Activated gamma-delta T cell treated with anti-CD3 and anti-CD28 coated beads, Interleukin-2, amount 50 U/mL, for 16 hours (primary cell): ENCODE measurements at places on chromosomes 13 and 19.

- no peak for DNase-seq
These were observed 193.3 kb downstream of the KATNAL1 start for GRCh38 chr13:30113983-30114570.

GRCh38 chr13:57996717-57997116 lies 365.2 kb downstream of the PCDH17 start:
- DNase-seq: no peak

GRCh38 chr19:53624771-53625545 lies 6.8 kb upstream of the DPRX start:
- DNase-seq: no peak

GRCh38 chr13:43391036-43391435 lies 367.6 kb downstream of the DNAJC15 start:
- no peak for DNase-seq

- DNase-seq: no peak
These were observed 2638.2 kb downstream of the PCDH9 start for GRCh38 chr13:64591971-64592370.

DNA sequence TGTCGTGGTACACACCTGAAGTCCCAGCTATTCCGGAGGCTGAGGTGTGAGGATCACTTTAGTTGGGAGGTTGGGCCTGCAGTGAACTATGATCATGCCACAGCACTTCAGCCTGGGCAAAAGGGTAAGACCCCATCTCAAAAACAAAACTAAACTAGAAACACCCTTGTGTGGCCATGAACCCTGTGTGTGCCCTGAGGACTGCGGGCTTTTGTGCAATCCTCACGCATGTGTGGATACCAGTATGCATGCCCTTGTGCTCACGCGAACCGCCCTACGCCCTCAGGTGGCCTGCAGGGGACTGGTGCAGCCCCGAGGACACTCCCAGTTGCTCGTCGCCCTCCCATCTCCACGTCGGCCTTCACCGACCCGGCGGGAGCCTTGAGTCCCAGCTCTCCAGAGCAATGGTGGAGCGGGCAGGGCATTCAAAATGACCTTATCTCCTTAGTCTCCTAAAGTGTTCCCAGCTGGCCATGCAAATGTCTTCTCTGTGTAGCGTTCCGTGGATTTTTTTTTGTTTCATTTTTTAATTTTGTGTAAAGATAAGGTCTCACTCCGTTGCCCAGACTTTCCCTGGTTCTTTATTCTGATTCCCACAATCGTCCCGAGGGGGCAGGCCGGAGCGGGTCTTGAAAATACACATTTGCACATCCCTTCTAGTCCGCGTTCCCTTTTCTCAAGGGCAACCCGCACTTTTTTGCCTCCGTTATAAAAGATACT lies 868 bp upstream of the EGLN2 start:
- peak; percentile 49 for DNase-seq

- no peak for DNase-seq
These were observed 27.8 kb downstream of the ANKRD10 start for GRCh38 chr13:110886870-110887596.

- no peak for DNase-seq
These were observed 754 bp downstream of the RNF6 start for GRCh38 chr13:26221399-26221720.

GRCh38 chr19:36113894-36114720 lies 568 bp downstream of the POLR2I start:
- no peak for DNase-seq

- no peak for DNase-seq
These were observed 286.2 kb downstream of the NDFIP2 start for GRCh38 chr13:79767126-79767525.

DNA sequence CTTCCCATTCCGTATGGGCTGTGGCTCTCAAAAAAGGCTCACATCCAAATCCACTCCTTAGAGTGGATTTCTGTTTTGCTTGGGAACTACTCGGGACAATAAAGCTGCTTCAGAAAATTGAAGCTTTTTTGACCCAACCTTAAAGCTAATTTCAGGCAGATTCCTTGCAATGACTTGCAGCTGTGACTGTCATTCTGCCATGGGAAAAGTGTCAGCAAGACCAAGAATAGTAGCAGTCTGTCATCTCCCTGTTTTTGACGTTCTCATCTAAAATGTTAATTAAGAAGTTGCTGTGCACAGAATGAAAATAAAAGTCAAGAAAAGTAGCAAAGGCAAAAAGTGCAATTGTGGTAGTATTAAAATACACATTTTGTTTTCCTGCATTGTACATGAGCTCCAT lies 304.7 kb downstream of the COG6 start:
- DNase-seq: no peak

DNA sequence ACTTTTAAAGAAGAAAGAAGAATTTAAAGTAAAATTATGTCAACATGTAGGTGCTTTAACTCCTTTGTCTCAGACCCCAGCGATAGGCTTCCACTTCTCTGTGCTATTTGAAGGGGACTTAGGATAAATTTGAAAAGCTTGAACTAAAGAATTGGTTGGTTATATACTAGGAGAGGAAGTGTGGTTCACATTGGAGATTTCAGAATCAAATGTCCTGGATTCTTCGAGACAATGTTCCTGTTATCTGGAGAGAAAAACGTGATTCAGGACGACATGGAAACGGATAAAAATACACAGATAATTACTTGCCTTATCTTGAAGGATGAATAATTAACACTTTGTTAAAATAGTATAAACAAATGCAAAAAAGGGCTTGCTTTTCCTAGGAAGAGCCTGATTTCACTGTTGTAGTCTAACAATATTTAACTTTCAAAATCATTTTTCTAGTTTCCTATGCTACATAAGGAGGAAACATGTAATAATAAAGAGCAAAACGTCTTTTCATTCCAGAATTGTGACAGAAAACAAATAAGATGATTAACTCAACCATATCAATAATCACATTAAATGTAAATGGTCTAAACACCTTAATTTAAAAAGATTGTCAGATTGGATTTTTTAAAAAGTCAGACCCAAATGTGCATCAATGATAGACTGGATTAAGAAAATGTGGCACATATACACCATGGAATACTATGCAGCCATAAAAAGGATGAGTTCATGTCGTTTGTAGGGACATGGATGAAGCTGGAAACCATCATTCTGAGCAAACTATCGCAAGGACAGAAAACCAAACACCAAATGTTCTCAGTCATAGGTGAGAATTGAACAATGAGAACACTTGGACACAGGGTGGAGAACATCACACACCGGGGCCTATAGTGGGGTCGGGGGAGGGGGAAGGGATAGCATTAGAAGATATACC lies 724 bp upstream of the ZNF780A start:
- no peak for DNase-seq

- DNase-seq: no peak
These were observed 673 bp downstream of the CTU1 start for GRCh38 chr19:51107406-51108065.

DNA sequence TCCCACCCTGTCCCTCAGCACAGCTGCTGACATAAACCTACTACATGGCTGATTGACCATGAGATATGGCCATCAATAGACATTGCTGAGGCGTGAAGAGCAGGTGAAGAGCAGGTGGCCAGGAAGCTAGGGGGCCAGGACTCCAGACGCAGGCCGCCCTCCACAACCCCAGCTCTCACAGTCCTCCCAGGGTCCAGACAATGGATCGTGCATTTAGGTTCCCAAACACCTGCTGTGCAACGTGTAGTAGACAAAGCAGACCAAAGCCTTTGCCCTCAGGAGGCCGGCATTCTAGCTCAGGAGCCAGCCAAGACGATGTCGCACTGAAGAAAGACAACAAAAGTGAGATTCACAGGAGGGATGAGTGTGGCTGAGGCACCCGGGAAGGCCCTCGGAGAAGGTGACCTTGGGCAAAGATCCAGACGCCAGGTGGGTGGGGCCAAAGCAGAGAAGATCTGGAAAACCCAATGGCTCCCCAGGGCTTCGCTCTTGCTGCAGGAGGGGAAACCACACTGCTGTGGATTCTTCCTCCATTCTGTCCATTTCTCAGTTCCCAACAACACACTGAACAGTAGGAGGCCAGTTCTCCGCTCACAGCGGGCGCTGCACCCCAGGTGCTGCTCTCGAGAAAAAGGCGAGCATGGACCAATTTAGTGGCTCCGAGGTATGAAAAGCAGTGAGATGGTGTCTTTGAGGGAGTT lies 1.4 kb downstream of the FFAR1 start:
- no peak for DNase-seq

DNA sequence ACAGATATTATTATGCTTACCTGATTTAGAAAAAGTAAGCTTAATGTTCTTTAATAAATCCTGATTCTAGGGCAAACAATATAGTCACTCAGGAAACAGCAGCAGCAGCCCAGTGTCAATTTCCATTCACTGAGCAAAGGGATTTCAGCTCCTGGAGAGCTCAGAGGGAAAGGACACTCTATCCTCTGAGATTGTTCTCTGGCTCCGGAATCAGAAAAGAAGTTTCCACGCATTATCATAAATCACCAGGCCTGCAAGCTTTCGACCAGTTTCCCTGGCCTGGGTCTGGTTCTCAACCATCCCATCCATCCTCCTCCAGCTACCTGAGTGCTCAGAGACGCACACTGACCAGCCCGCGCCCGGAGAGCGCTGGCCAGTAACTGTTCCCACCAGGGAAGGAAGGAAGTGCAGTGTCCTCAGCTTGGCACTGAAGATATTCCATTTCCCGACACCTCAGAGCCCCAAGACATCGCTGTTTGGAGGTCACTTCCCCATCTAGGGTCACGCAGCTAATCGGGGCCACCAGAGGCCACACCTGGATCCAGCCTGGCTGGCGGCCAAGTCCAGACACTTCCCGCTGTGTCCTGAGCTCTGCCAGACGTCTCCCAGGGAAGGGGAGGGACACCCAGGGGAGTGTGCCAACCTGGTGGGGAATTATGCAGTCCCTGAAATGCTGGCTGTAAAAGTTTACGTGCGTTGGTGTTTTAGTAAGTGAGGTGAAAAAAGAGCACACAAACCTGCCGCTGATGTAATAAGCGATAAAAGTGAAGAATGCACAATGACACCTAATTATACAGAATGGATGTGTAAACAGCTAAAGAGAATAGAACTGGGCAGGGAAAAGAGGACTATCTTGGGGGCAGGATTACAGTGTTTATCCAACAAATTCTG lies 29.1 kb downstream of the EPS15L1 start:
- DNase-seq: no peak

GRCh38 chr13:41122838-41123237 lies 9.8 kb downstream of the KBTBD6 start:
- no peak for DNase-seq

- DNase-seq: peak; percentile 43
These were observed 3.7 kb upstream of the CLPTM1 start for GRCh38 chr19:44951179-44952159.

DNA sequence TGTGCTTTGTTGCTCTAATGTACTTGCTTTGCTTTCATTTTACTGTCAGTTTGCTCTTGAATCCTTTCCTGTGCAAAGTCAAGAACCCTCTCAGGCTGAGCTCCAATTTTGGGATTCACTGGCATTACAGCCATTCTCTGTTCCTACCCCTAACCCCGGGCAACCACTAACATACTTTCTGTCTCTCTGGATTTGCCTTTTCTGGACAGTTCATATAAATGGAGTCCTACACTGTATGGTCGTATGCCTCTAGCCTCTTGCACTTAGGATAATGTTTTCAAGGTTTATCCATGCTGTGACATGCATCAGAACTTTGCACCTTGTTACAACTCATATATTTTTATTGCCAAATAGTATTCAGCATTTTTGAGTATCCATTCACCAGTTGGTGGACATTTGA lies 2.7 kb upstream of the TEX30 start:
- DNase-seq: no peak

DNA sequence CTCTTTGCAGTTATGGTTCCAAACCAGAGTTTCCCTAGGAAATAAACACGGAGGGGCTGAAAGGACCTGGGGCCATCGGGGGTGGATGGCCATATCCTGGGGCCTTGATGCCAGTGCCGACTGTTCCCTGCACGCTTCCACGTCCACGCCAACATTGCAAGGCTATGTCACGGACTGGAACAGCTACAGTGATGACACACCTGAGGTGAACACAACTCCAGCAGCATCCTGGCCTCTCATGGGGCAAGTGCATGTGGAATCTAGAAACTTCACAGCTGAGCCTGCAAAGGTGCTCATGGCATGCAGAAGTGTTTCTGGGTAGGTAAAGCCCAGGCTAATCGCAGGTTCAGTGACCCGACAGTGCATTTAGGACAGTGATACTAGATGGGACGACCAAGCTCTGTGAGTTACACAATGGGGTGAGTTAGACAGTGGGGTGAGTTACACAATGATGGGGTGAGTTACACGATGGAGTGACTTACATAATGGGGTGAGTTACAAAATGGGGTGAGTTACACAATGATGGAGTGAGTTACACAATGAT lies 52.0 kb upstream of the GAS6 start:
- no peak for DNase-seq

DNA sequence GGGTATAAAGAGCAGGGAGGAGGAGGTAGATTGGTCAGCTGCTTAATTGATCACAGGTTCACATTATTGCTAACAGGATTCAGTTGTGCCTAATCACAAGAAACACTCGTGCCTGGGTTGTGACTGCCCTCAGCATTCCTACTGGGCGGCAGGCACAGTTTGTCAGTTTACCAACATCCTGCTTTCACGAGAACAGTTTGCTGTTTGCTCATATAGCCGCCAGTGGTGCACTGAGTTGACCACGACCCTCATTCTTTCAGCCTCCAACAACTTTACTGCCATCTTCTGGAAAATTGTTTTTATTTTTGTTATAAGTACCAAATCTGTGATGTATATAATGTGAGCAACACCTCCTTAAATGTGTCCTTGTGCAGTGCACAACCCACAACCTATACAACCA lies 16.2 kb upstream of the IFT88 start:
- DNase-seq: no peak

- no peak for DNase-seq
These were observed 44.5 kb upstream of the PARP4 start for GRCh38 chr13:24557081-24557480.

GRCh38 chr13:80000684-80001509 lies 340.0 kb downstream of the SPRY2 start:
- DNase-seq: no peak

- DNase-seq: no peak
These were observed 12.4 kb upstream of the PDCD2L start for GRCh38 chr19:34391813-34392212.

DNA sequence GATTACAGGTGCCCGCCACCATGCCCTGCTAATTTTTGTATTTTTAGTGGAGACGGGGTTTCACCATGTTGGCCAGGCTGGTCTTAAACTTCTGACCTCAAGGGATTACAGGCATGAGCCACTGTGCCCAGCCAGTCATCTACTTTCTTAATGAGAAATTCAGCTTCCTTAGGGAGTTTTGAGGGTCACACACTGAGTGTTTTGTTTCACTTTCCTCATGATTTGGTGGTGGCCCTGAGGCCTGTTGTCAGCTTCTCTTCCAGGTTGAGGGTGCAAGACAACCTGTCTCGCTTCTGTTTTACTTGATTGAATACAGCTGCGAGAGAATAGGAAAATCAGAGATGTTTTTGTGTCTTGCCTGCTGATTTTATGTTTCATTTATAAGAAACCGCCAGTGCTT lies 9.9 kb downstream of the FRY start:
- DNase-seq: no peak
